ENCODE measurements at places on chromosomes 6 and 20.
A peak's percentile ranks its signal among the peaks of the same experiment; 100 is the strongest.

DNA sequence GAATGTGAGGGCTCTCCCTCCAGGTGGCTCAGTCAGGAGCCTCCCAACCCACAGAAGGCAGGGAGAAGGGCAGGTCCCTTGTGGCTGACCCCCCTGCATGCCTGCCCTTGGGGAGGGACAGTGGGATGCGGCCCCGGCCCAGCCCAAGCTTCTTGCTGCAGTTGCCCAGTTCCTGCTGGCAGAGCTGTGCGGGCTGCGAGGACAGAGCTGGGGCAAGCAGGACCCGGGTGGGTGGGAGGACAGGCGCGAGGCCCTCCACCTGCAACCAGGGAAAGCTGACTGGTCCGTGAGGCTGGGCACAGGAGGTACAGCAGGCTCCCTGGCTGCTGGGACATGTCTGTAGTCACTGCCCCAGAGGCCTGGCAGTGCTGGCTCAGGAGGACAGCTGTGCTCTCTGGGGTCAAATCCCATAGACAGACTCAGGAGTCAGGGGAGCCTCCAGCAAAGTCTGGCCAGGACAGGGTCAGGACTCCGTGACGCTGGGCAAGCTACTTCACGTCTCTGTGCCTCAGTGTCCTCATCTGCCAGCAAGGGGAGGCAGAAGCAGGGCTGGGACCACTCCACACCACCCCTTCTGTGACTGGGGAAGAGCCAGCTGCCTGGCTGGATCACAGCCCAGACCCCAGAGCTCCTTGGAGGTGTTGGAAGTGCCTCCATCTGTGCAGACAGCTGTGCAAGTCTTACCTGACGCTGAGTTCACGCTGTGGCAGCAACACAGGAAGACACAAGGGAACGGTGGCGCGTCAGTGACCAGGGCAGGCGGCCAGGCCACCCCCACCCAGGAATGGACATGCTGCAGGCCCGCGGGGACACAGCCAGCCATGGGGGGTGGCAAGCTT, 13.0 kb downstream of the UCKL1 start:
- no peak for DNase-seq

DNA sequence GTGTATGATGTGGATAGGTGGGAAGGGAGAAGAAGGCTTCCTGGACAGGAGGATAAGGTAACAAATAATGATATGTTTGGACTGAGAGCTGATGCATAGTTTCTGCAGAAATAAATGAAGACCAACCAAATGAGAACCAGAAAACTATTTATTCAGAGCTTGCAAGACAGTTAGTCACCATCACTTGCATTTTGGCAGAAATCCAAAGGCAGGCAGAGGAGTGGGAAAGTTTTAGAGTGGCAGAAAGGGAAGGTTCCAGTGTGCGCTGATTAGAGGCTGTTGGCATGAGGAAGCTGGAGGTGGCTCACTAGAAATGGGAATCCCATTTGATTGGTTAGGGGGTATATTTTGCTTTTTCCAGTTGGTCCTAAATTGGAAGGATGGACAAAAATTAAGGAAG, 13.0 kb upstream of the F13A1 start:
- DNase-seq, result peak; percentile 92

DNA sequence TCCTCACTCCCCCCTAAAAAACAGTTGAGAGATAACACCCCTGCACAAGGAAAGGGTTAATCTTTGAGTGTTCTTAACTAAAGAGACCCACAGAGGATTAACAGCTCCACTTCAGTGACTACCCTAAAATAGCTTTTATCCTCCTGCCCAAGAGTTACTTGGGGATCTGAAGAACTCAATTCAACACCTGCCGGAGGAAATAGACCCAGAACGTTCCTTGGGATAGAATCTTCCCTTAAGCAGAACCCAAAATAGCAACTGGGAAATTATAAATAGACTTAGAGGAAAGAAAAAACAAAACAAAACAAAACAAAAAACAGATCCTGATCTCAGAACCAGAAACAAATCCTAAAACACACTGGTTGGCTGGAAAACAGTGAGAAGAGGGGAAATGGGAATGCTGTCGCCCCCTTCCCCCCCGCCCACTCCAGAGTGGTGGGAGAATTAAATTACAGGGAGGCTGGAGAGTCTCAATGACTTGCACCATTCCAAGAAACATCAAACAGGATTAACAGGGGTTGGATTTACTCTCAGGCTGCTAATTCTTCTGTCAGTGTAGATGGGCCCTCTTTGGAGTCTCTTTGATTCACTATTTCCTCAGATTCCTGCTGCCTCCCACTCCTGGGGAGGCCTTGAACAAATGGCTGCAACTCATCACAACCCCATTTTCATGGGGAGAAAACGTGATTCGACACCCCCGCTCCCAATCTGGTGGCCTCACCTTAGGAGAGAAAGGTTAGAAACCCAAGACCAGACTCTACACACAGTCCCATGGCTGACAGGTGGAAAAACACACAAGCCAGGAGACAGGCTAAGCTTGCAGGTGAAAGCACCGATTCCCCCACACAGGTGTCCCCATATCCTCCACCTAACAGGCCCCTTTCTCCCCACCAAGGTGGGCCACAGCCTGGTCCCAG, 1.4 kb downstream of the PLAGL2 start:
- no peak for DNase-seq

DNA sequence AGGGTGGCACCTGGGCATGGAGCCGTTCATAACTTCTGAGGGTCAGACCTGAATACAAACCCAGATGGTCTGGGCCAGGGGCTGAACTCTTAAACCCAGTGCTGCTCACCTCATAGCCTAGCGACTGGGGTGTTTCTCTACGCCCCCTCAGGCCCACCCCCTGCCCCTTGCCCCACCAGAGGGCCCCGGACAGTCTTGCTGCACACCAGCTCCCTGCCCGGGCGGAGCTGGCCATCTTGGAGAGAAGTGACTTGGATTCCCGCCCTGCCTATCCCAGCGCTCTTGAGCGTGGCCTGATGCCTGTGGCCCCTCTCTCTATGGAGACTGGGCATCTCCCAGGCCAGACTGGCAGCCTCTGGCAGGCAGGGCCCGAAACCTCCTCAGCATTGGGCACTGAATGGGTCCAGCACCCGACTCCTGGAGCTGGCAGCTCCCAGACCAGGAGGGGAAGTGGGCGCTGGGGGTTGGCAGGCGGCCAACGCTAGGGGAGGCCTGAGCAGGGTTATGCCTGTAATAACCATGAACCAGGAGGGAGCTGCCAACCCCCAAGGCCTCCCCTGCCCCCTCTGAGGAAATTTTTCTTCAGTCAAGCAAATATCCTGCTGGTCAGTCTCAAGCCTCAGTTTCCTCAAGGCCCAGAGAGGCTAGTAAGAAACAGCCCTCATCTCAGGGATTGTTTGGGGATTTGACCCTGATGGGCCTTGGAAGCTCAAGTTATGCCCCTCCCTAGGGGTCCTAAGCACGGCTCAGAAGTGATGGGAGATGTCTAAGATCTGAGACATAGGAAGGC, 169.5 kb downstream of the VEGFA start:
- no peak for DNase-seq

DNA sequence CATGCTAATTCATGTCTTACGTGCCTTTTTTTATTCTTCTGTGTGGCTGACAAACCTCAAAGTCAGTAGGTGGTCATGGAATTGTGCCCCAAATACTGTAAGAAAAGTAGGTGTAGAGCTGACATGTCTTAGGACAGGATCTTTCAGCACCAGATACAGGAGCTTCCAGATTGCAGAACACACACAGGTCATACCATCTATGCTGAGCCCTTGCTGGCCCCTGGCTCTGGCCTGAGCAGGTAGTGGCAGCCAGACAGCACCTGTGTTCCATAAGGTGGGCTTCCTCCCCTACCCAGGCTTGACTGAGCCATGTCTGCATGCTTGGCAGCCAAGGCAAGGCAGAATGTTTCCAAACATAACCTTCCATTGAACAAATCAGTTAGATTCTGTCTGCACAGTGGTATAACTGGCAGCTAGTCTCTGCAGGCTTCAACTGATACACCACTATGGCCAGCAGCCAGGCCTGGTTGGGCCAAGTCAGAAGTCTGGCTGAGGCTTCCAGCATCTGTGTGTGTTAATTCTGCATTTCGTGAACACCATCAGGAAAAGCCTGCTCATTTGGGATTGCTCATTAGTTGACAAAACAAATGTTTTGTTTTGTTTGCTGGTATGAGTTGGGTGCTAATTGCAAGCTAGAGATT, 366.5 kb downstream of the FOXA2 start:
- DNase-seq, result no peak

DNA sequence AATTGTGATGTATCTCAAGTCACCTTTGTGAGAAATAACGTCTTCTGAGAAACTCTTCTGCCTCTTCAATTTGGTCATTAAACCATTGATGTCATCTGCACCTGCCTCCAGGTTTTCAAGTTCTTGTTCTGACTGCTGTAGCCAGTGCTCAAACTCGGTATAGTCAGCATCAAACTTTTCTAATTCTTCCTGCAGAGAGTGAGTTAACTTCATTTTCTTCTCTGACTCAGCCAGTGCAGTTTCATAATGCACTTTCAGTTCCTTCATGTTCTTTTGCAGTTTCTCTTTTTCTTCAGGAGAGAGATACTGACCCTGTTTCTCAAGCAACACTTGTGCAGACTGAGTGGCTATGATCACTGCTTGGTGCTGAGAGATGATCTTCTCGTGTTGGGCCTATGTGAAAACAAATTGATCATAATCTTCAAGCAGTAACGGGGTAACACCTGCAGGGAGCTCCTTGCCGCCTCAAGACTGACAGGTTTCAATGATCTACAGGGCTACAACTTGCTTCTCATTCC, 48.8 kb downstream of the DST start:
- DNase-seq, result peak; percentile 83

- DNase-seq, result peak; percentile 61
These were observed 919.0 kb downstream of the KIF16B start for GRCh38 chr20:15654208-15654649.

DNA sequence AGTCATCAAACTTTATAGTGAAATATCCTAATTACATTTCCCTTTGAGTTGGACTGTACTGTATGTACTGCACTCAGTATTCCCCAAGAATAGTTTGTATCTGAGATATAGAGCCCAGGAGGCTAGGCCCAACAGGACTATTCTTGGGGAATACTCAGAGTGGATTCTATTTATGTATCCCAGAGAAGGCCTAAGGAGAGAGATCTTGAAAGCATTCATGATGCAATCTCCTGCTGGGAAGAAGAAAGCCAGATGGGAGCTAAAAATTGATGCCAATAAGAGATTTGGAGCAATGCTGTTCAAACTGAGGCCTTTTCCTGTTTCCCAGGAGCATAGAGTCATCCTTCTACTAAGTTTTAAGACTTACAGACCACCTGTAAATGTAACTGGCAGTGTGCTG, 452.1 kb upstream of the PLCB4 start:
- no peak for DNase-seq

DNA sequence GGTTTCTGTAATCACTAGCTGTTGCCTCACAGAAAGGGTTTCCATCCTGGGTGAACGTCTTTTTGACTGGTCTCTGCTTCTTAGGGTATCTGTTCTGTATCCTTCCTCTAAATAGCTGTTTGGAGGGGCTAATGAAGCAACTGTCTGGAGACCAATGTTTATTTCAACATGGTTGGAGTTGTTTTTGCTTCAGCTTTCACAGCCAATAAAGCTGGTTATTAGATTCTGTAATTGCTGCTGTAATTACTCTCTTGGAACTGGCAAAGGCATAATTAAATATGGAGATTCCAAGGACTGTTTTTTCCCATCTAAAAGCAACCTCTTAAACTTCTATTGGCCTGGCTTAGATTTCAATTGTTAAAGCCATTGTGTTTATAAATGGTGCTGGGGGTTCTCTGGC, 31.9 kb downstream of the CHMP4B start:
- DNase-seq, result peak; percentile 25

DNA sequence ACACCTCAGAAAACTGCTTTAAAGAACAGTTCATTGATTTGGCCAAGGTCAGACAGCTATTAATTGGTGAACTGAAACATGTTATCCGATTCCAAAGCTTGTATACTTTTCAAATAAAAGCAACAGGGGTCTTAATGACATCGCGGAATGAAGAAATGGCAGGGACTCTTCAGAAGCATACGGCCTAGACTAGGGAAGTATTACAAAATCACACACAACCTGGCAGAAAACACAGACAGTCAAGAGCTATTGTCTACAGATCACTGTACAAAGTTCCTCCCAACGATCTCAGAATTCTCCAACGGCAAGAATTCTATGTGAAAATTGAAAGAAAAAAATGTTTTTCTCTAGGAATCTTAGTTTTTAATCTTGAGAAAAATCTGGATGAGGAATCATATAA, 105.5 kb downstream of the PTPRK start:
- no peak for DNase-seq

DNA sequence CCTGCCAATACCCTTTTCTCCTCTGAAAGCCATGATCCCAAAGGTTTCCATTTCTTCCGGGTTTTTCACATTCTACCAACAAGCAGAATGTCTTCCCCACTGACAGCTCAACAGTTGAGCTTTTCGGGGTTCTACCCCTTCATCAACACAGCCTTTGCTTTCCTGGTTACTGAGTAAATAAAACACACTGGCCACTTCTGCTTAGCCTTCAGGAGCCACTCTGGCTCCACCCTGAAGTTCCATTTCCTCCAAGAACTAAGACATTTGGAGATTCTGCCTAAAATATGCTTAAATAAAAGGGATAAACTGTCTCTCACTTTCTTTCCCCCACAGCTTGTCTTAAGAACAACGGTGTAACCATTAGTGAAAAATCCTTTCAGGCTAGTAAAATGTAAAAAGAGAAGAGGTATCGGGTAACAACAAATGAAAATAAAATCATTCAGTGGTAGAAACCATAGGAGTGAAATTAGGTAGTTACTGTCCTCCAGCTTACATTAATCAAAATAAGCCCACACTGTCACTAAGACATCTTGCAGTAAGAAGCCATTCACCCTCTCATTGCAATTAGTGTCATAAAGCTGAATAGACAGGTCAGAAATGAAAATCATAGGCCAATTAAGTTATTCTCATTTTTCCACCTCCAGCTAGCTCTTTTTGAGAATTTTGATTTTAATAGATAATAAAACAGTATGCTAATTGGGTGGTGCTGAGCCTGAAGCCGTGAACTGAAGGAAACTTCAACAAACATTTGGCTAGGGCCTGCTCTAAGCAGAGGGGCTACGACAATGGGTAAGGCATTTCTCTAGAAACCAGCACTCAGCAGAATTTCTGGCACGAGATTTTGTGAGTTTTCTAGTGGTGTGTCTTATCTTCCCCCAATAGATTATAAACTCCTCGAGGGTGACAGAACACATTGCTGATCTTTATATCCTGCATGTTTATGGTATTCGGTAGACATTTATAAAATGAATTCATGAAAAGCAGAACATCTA, 194.2 kb downstream of the KHDC1L start:
- no peak for DNase-seq

GRCh38 chr6:24431045-24431451, 28.3 kb downstream of the MRS2 start:
- DNase-seq, result peak; percentile 64

GRCh38 chr6:97151601-97152000, 131.4 kb downstream of the MMS22L start:
- DNase-seq, result no peak

- DNase-seq, result no peak
These were observed 57.3 kb downstream of the PHACTR3 start for GRCh38 chr20:59661621-59662020.

DNA sequence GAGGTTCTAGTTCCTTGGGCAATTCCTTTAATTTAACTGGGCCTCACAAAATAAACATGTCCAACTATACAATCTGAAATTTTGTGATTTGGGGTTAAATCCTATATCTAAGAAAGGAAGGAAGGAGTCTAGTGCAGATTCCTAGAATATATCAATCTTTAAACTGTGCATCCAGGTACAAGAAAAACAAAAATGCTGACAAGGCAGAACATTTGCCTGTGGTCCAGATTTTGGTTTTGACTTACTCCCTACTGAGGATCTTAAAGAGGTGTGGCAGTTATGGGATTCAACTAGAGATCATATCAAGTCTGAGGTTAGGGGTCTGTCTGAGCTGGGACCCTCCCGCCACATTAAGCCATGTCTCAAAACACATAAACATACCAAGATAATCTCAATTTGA, 17.7 kb upstream of the COX7A2 start:
- no peak for DNase-seq

Measured in suppressor macrophage treated with lipopolysaccharide for 4 hours (primary cell).